ENCODE measurements at places on chromosomes 4 and X. TPM values are rescaled to one million over a fixed set of nuclear protein-coding genes. Genes with fewer than 3 reads are reported as not detected.

The DCAF16 gene
- 7.8 TPM for polyA plus RNA-seq

The SUPT20HL2 gene
- polyA plus RNA-seq = not detected

GRCh38 chr4:41701983-41702382 is 46.5 kb downstream of the PHOX2B start:
- H3K4me3 ChIP-seq = no peak overlapping the region
- H3K27ac ChIP-seq = no peak overlapping the region
- H3K27me3 ChIP-seq = no peaks in the 10 kb centered on the region
- H3K36me3 ChIP-seq = no peaks in the 10 kb centered on the region

The DCAF4L1 gene
- polyA plus RNA-seq = not detected

The MAGEC3 gene
- not detected for polyA plus RNA-seq

The DSPP gene
- not detected for polyA plus RNA-seq

The NAA11 gene
- polyA plus RNA-seq = not detected

DNA sequence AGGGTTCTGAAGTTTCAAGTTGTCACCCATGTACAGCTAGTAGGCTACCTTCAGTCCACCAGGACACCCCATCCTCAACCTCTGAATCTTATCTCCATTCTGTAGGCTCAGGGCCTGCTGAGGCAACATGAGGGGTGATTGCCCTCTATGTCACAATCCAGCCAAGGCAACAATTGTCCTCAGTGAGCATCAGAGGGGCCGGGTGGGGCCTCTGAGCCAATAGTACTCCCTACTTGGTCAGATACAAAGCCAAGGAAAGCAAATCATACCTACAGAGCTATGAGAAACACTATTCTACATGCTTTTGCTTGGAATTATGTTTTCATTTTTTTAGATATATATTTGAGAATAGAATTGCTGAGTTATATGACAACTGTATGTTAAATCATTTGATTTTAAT is at the start of gene ACTRT1:
TSS of gene ACTRT1 (minus strand) at position 101 of the 400 bp plus-strand sequence. CDS start 197 bp downstream, outside the sequence.
- no peaks in the 10 kb centered on the region for H3K4me1 ChIP-seq
- H3K4me3 ChIP-seq = no peak within 1 kb of the TSS
- no peaks in the 10 kb centered on the region for H3K27me3 ChIP-seq
- H3K27ac ChIP-seq = no peak within 1 kb of the TSS

DNA sequence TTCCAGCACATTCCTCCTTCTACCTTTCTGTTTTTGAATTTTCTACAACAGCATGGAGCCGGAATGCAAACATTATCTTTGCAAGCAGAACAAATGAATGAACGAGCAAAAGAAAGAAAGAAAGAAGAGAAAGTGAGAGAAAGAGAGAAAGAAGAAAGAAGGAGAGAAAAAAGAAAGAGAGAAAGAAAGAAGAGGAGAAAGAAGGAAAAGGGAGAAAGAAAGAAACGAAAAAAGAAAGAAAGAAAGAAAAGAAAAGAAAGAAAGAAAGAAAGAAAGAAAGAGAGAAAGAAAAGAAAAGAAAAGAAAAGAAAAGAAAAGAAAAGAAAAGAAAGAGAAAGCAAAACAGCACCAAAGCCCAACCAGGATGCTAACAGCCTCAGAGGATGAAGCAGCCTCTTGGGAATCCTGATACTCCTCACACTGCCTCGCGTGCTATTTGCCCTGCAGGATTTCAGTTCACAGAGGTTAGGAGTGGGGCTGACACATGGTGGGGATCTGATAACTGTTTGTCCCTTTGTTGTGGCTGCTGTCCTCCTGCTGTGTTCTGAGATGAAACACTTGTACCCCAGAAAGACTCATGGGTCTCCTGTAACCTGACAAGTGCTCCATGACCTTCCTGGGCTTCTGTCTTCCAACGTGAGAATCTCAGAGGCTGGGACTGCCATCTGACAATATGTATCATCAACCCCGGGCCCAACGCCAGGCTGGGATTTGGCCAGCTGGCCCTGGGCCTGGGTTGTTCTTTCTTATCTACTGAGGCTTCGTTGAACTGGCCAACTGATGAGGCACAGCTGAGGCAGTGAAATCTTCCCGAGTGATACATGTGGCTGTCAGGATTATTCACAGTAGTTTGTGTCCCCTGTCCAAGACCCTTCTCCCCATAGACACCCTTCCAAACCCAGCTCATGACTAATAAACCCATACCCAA is 61.0 kb downstream of the SEPSECS start:
- H3K4me3 ChIP-seq = no peak overlapping the region
- peaks cover 4% of the 10 kb centered on the region for H3K36me3 ChIP-seq
- DNase-seq = no peak
- H3K4me1 ChIP-seq = no peaks in the 10 kb centered on the region
- peaks cover 2% of the 10 kb centered on the region for H3K27me3 ChIP-seq
- no peak overlapping the region for H3K27ac ChIP-seq

DNA sequence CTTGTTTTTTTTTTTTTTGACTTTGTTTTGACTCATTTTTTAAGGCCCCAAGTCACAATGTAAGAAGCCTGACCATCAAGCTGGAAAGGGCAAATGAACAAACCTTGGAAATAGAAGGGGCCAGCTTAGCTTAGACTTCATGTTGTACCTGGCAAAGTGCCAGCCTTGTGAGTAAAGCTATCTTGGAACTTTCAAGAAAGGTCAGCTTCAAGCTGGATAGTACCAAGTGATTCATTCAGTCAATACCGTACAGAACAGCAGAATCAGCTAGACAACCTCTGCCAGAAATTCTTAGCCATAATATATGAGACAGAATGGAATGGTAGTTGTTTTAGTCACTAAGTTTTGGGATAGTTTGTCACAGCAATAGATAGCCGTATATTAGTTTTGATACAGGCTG is 1492.2 kb upstream of the TENM3 start:
- no peak overlapping the region for H3K27ac ChIP-seq
- H3K4me3 ChIP-seq = no peak overlapping the region
- no peaks in the 10 kb centered on the region for H3K36me3 ChIP-seq

- no peaks in the 10 kb centered on the region for H3K27me3 ChIP-seq
- no peaks in the 10 kb centered on the region for H3K36me3 ChIP-seq
- no peak for DNase-seq
Measured at GRCh38 chr4:19947349-19947748, 304.4 kb upstream of the SLIT2 start.

The OPHN1 gene
- polyA plus RNA-seq = not detected

- no peak overlapping the region for H3K27ac ChIP-seq
- H3K36me3 ChIP-seq = peaks cover 24% of the 10 kb centered on the region
- H3K4me1 ChIP-seq = peaks cover 1% of the 10 kb centered on the region
- H3K4me3 ChIP-seq = no peak overlapping the region
Measured at GRCh38 chr4:98374643-98375042, 113.5 kb downstream of the RAP1GDS1 start.

- no peaks in the 10 kb centered on the region for H3K36me3 ChIP-seq
- H3K4me3 ChIP-seq = no peak overlapping the region
- peaks cover 5% of the 10 kb centered on the region for H3K27me3 ChIP-seq
- no peak for DNase-seq
- no peak overlapping the region for H3K27ac ChIP-seq
Measured at GRCh38 chrX:137878401-137878800, 312.5 kb downstream of the ZIC3 start.

DNA sequence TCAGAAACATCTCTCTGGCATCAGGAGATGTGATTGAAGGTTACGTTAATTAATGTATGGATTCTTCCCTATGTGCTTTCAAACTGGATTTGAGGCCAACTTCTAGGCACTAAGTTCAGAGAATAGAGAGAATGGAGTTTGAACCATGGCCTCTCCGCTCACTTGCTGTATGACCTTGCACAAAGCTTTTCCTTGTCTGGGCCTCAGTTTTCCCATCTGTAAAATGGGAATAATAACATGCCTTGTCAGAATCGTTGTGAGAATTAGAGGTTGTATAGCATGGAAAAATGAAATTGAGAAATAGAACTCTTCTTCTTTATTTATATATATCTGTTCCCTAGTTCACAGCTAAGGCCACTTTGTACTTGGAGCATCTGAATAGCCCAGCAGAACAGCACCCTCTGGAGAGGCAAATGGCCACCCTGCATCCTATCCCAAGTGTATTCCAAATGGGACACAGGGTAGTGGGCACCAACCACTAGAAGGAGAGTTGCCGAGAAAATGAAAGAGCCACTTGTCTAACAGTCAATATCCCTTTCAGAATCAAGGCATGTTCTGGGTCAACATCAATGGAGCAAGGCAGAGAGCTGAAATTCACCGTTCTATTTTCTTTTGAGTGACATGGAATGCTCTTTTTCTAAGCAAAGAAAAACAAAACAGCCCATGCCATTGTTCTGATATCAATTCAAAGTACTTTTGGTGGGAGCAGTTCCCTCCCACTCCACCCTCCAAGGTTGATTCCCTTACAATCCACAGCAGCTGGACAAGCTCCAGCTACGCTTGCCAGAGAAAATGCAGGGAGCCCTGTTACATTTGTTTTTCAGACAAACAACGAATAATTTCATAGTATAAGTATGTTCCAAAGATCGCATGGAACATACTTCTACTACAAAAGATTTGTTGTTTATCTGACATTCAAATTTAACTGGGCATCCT is 23.3 kb upstream of the MTM1 start:
- peaks cover 8% of the 10 kb centered on the region for H3K27me3 ChIP-seq
- H3K4me1 ChIP-seq = peaks cover 43% of the 10 kb centered on the region
- no peaks in the 10 kb centered on the region for H3K36me3 ChIP-seq
- H3K27ac ChIP-seq = no peak overlapping the region

- H3K4me1 ChIP-seq = peaks cover 20% of the 10 kb centered on the region
- peaks cover 2% of the 10 kb centered on the region for H3K27me3 ChIP-seq
- no peak overlapping the region for H3K4me3 ChIP-seq
- no peaks in the 10 kb centered on the region for H3K36me3 ChIP-seq
Measured at GRCh38 chr4:128517739-128518510, 230.3 kb upstream of the PGRMC2 start.

DNA sequence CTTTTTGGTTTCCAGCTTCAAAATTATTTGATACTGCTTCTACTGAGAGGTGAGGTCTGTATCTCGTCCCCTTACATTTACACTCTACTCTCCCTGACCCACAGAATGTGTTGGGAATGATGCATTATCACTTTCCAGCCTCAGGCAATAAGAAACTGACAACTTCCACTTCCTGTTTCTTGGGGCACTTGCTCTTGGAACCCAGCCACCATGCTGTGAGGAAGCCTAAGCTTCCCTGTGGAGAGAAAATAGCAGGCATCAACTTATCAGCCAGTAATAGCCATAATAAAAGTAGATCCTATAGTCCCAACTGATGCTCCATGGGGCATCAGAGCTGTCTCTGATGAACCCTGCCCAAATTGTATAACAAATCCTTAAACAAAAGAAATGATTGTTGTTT is 32.6 kb downstream of the RELL1 start:
- no peak overlapping the region for H3K27ac ChIP-seq
- DNase-seq = no peak
- peaks cover 37% of the 10 kb centered on the region for H3K4me1 ChIP-seq
- no peak overlapping the region for H3K4me3 ChIP-seq
- peaks cover 27% of the 10 kb centered on the region for H3K36me3 ChIP-seq
- peaks cover 2% of the 10 kb centered on the region for H3K27me3 ChIP-seq

Data from immature natural killer cell (primary cell).